Stimulated activated CD4-positive, alpha-beta T cell treated with anti-CD3 and anti-CD28 coated beads, TNF-alpha, amount 100 ng/mL, for 4 hours (primary cell): ENCODE measurements at places on chromosomes 3 and 15.

DNA sequence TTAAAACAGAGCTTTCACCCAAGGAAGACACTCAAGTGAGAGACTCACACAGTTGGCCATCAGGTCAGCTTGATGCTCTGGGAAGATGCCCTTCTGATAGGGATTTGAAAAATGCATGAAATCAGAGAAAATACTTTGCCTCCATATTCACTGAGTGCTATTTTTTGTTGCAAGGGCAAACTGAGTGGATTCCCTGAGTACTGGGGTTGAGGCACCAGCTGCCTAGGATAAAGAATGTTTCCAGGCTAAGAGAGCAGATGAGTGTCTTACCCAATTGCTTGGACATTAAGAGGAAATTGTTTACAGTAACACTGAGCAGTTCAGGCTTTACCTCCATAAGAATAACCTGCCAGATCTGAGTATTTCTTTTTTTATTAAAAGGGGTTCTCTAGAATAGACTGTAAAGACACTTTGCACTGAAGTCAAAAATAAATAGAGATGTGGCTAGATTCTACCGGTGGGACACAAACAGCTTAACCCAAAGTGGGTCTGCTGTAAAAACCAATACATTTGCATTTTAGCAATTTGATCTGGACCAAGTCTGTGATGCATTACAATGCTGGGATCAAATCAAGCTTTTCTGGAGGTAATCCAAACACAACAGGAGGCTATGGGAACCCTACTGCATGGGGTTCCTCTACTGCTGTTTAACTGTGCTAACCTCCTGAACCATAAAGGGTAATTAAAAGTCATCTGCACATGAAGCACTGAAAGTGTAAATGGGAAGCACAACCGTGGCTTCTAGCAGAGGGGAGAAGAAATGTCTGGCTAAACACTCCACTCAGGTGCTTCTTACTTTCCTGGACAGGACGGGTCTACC, 238.8 kb upstream of the WNT5A start:
- DNase-seq, result no peak

DNA sequence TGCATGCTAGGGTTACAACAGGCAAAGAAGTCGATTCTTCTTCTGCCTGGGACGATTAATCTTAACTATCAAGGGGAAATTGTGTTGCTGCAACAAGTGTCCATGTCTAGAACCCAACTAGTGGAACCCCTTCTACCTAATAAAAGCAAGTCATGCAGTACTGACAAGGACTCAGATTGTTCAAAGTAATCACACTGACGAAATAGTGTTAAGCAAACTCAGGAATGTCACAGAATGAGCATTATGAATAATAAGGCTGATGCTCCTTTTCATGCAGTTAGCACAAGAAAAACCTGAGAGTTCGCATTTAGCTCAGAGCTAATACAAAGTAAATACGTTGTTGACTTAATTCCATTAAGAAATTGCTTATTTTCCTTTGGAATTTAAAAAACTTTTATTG, 47.5 kb upstream of the TRIM42 start:
- DNase-seq, result no peak

DNA sequence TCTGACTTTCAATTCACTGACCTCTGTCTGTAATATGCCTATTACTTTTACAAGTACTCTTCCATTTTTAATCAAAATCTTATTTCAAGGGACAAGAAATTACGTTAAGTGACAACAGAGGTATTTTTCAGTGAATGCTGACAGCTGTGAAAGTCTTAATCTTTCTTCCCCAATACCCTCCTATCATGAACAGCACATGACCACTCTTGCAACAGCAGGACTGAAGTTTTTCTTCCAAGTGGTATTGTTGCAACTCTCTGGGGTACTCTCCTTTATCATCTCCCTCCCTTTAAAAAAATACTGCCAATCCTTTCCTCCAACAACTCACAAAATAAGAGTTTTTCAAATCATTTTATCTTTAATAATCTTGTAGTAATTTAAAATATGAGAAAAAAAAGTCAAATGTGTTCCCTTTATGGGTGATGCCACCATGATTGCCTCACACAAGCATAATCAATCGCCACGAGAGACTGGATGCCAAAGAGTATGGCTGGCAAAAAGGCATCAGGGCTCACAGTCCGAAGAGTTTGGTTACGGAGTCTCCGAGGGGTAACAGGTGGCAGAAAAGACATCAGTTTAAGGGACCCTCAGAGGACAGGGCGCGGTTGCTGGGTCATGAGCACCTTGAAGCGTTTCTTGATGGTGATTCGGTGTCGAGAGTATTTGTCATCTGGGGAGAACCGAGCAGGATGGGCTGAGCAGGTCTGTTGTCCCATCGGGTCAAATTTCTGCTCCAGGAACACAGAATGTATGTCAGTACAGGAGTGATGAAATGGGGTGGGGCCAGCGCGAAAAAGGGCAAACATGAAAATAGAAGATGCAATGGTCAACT, 1.3 kb downstream of the NOP10 start:
- no peak for DNase-seq

DNA sequence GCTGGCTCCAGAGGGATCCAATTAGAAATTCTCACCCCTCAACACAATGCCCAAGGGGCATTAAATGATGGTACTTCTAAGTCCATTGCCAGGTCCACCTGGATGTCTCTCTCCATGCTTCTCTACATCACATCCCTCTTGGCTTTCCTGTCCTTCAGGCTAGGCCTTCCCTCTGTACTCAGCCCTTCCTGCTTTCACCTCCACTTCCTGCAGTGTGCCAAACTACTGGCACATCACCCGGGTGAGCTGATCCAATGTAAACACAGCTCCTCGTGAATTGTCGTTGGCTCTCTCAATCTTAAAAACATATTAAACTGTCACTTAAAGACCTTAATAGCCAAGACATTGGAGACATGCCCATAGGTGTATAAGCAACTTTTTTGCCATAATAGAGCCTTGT, 4.0 kb downstream of the LMCD1 start:
- DNase-seq, result no peak

- no peak for DNase-seq
These were observed 81.2 kb upstream of the PLXND1 start for GRCh38 chr3:129687586-129688125.

DNA sequence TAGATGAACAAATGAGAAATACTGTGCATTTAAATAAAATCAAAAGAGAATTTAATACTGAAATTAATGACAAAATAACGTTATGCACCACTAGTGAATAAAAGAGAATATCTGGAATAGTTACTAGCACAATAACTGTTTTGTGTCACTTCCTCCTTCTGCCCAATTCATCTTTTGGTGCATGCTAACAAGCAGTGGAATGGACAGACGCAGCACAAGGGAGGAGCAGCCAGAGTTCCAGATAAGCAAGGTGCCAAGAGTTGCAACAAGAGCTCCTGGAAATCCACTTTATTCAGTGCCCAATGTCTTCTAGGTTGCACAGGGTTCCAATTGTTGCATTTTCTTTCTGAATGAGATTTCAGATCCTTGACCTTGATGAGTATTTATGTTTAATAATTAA, 66.5 kb upstream of the PLXND1 start:
- no peak for DNase-seq

DNA sequence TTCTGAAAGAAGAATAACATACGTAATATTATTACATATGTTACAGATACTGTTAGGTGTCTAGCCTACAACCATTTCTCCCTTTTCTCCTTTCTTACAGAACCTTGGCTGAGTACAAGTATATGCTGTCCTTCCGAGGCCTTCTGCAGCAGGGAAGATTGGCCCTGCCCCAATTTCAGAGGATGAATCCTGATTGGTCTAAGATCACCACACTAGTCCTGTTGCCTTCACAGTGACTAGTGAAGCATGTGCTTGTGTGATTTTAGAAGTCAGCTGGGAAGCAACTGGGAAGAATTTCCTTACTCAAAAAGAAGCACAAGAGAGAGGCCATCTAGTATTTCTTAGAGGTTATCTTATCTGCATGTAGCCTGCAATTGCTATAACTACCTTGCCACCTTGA, 30.6 kb upstream of the MECOM start:
- DNase-seq, result no peak

DNA sequence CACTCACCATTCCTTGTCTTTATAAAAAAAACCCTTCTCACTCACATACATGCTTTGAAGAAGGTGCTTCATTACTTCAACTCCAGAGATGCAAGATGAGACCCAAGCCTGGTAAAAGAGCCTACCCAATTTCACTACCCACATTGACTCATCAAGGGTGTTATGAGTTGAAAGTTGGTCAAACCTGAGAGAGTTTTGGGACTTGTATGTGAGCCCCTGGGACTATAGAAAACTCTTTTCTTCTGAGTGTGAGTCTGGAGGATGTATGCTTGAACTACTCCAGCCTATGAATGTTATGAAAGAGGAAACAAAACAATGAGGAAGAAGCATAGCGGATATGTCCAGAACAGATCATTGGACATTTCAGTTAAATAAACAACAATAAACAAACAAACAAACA, 106.5 kb upstream of the SATB1 start:
- no peak for DNase-seq

DNA sequence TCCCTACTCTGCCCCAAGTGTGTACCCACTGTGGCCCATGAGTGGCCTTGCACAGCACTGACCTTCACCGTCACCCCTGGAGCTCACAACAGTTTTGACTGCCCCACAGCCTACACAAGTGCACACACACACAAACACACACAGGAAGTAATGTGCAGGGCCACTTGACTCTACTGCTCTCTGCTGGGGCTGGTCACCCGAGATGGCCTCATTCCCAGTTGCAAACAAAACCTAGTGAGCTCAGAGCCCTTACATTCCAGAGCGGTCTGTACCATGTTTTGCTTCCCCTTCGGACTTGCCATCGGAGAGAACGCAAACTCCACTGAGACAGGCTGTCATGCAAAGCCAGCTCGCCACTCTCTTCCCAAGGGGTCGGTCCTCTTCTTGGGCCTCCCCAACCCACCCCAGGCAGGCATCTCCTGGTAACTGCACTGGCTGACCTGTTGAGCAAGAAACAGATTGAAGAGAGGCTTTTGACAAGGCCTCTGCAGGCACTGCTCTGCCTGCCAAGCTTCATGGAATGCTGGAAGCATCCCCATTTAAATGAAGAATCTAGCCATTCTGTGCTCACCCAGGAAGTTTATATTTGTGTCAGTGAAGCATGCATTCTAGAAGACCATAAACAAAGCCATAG, 232.0 kb upstream of the IGF1R start:
- no peak for DNase-seq

DNA sequence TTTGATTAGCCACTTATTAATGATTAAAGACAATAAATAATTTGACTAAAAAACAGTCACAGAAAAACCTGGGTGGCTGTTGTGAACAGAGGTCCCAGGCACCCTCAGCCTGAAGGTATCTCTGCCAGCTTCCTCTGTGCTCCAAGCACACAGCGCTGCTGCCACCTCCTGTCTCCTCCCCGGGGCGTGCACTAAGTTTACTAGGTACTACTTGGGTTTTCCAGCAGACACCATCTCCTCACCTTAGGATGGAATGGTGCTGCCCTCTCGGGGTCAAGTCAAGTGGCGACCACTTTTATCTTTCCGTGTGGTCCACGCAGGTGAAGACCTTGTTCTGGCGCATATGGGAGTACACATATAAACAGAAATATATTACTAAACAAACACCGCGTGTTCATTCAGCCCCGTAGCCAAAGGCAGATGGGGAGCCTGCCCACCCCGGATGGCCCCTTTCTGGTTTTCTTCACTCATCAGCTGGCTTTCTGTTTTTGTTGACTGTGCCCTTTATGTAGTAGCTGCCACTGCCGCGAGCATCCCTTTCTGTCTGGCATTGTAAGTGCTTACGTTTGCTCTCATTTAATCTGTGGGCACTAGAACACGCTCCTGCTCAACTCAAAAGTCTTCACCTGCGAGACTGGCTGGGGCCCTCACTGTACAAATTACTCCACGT, 128.0 kb downstream of the LRIG1 start:
- no peak for DNase-seq

DNA sequence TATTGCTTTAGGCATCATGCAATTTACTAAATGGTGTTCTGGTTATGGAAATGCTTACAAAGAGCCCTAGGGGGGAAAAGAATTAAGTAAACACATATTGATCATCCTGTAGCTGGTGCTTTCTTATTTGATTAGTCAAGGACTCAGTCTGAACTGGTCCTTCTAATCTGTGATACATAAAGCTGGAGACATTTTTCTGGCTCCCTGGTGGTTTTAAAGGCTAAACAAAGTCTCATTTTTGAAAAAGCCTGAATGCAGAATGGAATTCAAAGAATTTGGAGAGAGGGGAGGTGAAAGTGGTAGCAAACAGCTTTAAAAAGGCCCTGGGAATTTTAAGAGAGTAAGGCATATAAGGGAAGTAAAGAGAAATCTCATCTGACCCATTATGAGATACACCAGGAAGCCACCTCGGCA, 149.7 kb downstream of the RBMS3 start:
- DNase-seq, result no peak

- DNase-seq, result no peak
These were observed 64.7 kb upstream of the SEC22A start for GRCh38 chr3:123137001-123137400.

DNA sequence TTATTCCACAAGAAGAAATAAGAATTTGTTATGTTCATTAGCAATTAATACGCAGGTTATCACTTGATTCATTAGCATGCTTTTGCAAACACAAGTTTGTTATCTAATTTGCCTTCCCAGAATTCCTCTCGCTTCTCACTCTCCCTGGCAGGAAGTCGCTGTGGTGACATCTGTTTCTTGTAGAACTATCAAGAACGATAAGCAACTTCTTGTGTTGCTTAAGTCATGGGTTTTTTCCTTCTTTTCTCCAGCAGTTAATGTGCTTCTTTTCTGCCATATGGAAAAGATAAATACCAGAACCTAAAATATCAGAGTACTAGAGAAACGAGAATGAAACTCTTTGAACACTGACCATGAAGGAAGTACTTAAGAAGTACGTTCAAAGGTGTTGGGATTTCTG, 99.8 kb upstream of the CHMP2B start:
- DNase-seq, result no peak

DNA sequence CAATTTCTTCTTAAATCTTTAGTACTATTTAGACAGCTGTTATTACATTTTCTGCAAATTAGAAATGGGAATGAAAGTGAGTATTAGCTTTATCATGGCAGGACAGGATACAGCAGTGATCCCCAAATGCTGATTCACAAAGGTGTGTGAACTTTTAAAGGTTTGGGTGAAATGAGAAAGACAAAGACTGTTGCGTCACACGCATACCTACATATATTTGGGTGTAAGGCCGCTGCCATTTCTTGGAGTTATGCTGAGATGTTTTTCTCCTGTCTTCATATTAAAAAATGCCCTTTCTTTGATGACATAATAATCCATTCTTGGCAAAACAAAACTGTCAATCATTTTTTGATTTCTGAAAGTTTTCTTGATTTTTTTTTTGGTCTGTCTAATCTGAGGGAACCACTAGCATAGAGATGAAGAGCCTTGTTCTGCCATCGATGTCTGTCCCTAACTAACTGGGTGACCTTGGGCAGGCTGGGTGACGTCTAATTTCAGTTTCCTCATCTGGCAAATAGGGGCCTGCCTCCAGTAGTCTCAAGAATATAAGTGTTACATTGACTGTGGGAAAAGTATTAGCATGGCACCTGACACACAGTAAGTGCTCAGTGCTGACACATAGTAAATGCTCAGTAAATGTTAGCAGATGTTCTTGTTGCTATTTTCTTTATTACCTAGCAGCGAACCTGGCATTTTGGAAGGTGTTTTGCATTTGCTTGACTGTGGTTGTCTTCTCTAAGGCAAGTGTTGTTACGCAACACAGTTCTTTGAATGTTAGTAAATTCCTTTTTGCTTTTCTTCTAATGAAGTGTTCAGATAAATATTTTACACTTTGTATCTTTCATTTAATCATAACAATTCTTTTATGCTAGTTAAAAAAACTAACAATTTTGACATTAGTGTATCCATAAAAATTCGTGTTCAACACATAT, 5.0 kb downstream of the MITF start:
- DNase-seq, result no peak

- DNase-seq, result no peak
These were observed 165.1 kb upstream of the GOLIM4 start for GRCh38 chr3:168260859-168261258.

- no peak for DNase-seq
These were observed 75.2 kb downstream of the LPP start for GRCh38 chr3:188229177-188229576.
